ENCODE measurements at places on chromosomes 1 and 21. TPM values are rescaled to one million over a fixed set of nuclear protein-coding genes. Genes with fewer than 3 reads are reported as not detected.
A peak's percentile ranks its signal among the peaks of the same experiment; 100 is the strongest.

- no peak for DNase-seq
These were observed 82.6 kb downstream of the GPR161 start for GRCh38 chr1:168054117-168054516.

Gene AADACL3
- not detected for total RNA-seq

Gene ABCD3
- total RNA-seq = 53.0 TPM

DNA sequence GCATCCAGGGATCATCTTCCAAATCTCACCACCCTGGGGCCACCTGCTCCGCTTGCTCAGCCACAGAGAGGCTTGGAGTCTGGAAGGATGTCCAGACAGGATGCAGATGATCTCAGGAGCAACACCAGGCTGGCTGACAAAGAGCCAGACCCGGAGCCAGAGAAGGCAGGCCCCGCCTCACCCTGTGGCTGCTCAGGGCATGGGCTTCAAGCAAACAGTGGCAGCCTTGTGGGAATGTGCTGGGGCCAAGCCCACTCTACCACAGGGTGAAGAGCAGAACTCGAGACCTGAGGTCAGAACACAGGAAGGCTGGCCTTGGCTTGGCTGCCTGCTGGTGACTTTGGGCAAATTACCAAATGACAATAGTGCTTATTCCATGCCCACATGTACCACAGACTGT is 45.5 kb downstream of the MRPL37 start:
- DNase-seq = peak; percentile 47

DNA sequence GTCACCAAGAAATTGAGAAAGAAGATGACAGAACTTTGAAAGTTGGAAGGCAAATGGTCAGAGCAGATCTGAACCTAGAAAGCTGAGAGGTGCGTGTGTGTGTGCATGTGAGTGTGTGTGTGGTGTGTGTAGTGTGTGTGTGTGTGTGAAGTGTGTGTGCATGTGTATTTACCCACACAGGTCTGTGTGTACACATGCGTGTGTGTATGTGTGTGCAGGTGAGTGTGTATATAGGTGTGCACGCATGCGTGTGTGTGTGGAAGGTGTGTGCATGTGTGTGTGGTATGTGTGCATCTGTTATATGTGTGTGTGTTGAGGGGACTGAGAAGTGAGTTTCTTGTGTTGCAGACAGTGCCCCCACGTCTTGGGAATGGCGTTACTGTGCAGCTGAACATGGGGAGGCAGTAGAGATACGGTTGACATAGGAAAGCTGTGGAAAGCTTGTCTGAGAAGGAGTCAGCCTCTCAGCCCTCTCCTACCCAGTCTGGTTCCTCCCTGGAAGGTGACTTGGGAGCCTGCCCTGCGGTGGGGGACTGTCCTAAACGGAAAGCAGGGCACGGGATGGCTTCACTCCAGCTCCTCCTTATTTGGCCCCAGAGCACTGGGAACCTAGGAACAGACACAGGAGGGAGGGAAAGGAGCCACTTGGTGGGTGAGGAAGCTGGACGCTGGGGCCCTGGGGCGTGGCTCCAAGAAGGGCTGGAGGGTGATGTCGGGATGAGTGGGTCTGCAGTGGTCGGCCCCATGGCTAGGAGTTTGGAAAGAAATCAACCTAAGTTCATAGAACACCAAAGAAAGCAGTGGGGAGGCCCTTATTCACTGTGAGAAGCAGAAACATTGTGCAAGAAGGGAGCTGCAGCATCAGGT is 97.2 kb downstream of the PCBP3 start:
- DNase-seq = no peak

DNA sequence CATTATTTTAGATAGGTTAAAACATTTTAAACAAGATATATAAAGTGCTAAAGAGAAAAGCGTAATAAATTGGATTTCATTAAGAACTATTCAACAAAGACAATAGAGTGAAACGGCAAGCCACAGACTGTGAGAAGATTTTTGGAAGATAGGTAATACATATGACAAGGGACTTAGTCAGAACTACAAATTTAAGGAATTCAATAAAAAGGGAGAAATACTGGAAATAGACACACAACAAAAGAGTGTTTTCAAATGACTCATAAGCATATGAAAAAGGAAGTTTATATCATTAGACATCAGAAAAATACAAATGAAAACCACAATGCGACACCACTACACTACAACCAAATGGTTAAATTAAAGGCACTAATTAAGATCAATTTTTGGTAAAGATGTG is 90.5 kb downstream of the GDAP2 start:
- DNase-seq = peak; percentile 44

DNA sequence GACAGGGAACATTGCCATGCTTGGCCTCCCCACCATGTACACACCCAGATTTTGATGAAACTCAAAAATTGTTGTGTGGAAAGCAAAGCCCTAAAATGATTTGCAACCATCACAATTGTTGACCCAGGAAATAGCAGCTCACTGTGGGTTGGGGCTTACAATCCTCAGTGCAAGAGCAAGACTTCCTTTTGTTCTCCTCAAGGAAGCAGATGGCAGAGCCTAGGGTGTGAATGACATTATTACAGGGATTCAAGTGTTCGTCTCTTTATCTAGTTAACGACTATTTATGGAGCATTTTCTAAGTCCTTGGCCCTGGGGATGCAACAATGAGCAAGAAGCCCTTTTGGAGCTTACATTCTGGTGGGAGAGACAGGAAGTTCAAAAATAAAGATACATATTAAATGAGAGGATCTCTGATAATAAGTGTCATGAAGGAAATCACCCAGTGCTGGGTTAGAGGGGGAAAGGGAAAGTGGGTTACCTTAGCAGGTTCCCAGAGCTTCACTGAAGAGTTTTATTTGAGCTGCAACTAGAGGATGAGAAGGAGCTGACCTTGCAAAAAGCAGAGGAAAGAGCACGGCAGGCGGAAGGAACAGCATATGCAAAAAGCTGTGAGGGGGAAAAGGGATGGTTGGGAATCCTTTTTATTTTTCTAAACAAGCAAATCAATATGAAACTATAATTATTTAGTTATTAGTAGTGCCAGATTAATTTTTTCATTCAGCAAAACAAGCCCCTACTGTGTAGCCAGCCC is 38.5 kb upstream of the ID3 start:
- DNase-seq = peak; percentile 57

DNA sequence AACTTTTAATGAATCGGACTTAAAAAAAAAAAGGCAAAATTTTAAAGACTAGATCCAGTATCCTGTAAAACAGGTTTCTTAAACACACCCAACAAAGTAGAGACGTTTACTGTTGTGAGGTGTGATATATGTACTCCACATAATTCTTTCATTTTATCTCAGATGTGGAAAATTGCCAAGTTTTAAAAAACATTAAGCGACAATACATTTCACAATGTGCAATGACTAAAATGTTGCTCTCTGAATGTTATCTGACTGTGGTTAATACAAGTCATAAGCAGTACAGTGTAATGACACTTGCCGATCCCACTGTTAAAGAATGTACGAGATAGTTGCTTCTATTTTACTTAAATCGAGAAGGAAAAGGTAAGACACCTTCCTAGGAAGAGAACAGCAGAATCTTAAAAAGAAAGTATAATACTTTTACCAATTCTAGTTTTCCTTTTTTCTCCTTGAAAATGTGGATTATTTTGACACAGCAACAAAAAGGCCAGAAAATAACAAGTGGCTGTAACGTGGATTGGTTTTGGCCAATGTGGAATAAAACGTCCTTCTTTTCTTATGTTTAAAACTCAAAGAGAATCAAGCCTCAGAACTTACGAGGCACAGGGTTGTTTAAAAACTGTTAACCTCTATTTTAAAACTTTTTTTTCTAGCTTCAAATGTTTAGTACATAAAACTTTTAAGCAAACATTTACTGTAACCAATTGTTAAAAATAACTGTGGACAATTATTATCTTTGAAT is 51.4 kb downstream of the TP53BP2 start:
- DNase-seq = no peak

Gene CFAP141
- total RNA-seq = not detected

Gene HAO2
- total RNA-seq = not detected

Gene SLC37A1
- 14.0 TPM for total RNA-seq

- no peak for DNase-seq
These were observed 119.5 kb downstream of the CASZ1 start for GRCh38 chr1:10676963-10677362.

Gene CFAP45
- 0.17 TPM for total RNA-seq

GRCh38 chr1:87956750-87957149 is 628.1 kb downstream of the LMO4 start:
- no peak for DNase-seq

Gene SNX7
- 37.9 TPM for total RNA-seq

- peak; percentile 24 for DNase-seq
These were observed 1.2 kb downstream of the CD160 start for GRCh38 chr1:145720556-145720877.
